Cortex of kidney (tissue), 1 donor: ENCODE measurements at places on chromosomes 16 and 17.

- no peak for DNase-seq
These were observed 6.2 kb downstream of the AANAT start for GRCh38 chr17:76473541-76473985.

DNA sequence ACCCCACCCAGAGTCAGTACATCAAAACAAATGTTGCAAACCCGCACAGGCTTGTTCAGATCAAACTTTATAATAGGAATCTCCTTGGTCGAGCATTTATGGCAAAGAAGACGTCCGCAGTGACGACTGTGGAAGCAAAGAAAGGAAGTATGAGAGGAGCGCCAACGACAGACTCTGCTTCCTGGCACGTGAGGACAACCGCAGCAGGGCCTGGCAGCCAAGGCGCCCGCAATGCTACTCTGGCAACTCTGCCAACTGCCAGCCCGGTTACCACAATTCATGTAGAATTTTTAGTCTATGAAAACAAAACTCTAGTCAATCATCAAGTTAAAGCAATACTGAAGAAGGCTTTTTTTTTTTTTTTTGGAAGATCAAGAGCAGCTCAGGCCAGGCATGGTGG is 24.8 kb downstream of the CYB5D2 start:
- DNase-seq: no peak

GRCh38 chr17:68870976-68871375 is 84.2 kb downstream of the ABCA8 start:
- DNase-seq: no peak

GRCh38 chr16:4087099-4087885 is 28.9 kb downstream of the ADCY9 start:
- DNase-seq: no peak
